Esophagus mucosa (tissue), 1 donor: ENCODE measurements at places on chromosomes 12 and 14.

DNA sequence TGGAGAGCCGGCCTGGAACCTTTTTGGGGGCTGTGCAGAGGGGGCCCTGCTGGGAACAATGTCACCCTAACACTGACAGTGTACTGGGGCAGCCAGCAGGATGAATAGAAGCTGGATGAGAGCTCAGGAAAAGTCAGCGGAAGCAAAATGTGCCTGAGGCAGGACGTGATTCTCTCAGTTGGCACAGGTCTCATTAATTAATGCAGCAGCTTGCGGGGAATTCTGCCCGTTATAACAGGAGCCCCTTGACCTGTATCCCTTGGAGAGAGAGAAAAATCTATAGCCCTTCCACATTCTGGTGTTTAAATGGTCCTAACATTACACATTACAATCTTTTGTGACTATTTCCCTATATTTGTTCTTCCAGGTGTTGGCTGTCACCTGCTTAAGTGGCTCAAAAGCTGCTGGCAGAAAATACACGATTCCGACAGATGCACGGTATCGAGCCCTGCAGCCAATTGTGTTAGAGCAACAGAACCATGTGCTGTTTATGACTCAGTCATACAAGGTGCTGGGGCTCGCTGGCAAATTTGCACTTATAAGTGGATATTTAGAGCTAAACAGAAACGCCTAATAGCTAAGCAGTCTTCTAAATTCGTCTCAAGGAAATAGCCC is 854.7 kb downstream of the AACS start:
- ATAC-seq = no peak

- ATAC-seq = no peak
Observed at GRCh38 chr12:52223406-52224039, 9.5 kb upstream of the KRT7 start.

GRCh38 chr12:4216187-4216927 is 57.2 kb upstream of the CCND2 start:
- ATAC-seq = peak; percentile 54

GRCh38 chr12:50061946-50062686 is 4.7 kb downstream of the ASIC1 start:
- no peak for ATAC-seq

- ATAC-seq = no peak
Observed at GRCh38 chr14:98689951-98690350, 582.0 kb downstream of the BCL11B start.

DNA sequence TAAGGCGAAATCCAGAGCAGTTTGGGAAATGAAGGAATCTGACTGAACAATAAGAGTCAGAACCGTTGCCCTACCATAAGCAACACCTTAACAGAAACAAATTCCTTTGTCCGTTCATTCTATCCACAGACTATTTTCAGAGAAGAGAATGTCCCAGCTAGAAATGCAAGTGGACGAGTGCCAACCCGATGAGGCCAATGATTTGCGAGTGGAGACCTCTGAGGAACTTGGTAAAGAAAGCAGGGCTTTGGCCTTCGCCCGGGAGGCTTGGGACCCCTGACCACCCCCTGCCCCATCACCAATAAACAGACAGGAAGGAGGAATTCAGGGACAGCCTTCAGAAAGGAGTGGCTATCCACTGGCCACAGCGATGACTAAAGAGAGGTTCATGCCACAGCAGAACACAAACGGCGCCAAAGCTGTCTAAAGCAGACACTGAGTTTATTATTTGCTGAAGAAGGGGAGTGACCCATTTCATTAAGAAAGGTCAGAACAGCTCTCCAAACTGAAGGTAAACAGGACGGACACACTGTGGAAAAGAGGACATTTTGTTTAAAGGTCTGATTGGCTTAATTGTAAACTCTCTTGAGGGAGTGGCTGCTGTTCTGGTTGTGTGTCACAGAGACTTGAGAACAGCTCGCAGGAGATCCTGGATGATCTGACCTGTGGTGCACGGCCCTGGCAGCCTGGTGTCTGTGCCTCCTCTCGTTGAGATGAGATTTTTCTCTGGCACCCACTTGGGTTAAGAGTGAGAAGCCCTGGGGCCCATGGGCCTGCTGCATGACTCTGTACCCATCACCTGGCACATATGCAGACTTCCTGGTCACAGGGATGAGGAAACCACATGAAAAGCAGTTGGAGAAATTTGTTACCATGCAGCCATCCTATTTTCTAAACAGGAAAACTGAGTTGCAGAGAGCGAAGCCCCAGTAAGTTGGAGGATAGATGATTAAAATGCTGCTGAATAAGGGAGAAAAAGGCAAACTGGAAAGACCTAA is 142.0 kb upstream of the PZP start:
- ATAC-seq = no peak

DNA sequence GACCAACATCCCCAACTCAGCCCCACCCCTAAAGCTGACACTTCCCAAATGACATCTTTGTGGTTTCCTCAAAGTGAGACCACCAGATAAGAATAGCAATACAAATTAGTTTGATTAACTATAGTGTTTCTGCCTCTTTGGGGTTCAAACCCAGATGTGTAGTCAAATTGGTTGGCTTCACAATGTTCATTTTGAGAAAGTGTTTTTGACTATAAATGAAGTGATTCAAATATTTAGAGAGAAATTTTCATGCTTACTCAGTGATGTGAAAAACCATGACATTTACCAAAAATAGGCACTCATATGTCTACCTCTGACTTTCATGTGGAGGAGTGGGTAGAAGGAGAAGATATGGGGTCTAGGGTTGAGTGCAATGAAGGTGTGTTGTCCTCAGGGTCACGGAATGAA is 218.4 kb downstream of the BCAT1 start:
- ATAC-seq = no peak

DNA sequence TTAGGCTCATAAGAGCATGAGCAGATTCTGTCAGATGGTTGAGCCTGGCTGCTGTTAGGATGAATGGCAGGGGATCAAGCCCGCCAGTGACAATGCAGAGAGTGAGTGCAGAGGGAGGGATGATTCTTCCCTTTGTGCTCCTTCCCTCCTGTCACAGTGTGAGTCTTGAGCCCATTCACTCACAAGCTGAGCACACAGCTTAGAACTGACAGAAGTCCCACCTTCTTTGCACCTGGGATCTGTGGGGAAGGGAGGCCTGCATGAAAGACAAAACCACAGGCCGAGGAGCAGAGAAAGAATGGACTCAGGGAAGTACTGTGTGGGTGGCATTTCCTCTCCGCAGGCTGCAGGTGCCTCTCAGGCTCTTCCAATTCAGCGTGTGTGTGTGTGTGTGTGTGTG is 160.6 kb downstream of the KCNA5 start:
- ATAC-seq = no peak

DNA sequence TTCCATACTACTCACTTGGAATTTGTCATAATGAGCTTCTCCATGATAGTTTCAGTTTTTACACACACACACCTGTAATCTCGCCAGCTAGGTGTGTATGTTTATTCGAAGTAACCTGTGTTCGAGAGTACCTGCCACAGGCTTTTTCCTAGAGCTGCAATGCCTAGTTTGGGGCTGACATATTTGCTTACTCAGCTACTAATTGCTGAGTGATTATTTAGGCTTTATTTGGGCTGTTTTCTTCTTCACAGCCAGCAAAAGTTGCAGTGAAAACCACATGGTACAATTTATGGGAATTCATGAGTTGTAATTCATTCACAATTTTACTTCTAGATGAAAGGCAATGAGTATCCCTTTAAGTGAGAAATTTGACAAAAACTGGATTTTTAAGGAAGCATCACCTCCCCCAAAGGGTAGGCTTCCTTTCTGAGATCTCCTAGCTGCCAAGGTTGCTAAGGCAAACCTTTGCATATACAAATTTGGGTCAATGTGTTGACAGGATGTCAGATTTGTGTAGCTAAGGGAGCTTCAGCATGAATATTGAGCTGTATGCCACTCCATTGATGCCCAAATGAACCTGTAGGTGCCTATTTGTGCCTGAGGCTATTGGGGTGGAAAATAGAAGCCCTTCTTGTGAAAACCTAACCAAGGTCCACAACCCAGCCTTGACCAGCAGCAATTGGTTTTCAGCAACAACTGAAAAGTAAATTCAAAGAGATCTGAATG is 108.7 kb upstream of the OTX2 start:
- ATAC-seq = no peak
